ENCODE measurements at places on chromosomes 7 and 10.

GRCh38 chr7:2321020-2321419 is 6.8 kb upstream of the SNX8 start:
- no peak for DNase-seq

GRCh38 chr7:98911916-98912315 is 33.6 kb downstream of the TRRAP start:
- DNase-seq, result no peak

- peak; percentile 80 for DNase-seq
These were observed 403 bp downstream of the CDK6 start for GRCh38 chr7:92835851-92836488.

- no peak for DNase-seq
These were observed 343.8 kb downstream of the KCNMA1 start for GRCh38 chr10:77293773-77294172.

GRCh38 chr10:11465406-11465805 is 146.0 kb downstream of the USP6NL start:
- DNase-seq, result no peak

- no peak for DNase-seq
These were observed 102.0 kb upstream of the INSYN2A start for GRCh38 chr10:127298381-127298780.

- DNase-seq, result peak; percentile 47
These were observed 99.2 kb downstream of the FOXL3 start for GRCh38 chr7:388961-389701.

- no peak for DNase-seq
These were observed 1.6 kb upstream of the COX19 start for GRCh38 chr7:976901-977325.

- DNase-seq, result no peak
These were observed 157.0 kb upstream of the ADO start for GRCh38 chr10:62647375-62648092.

DNA sequence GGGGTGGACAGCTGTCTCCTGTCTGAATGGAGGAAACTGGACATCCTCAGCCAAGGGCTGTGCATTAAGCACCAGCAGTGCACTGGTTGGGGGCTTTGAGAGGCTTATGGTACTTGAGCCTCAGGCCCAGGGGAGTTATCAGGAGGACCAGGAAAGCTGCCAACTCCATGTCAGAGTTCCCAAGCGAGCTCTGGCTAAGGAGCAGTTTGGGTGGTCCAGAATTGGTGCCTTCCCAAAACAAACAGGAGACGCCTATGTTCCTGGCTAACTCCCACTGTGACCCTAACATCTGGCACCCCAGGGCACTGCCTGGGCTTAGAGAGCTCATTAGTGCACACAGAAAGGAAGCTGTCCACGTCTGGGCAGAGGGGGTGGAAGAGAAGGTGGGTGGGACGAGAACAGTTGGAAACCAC is 408.6 kb upstream of the NPVF start:
- DNase-seq, result no peak

GRCh38 chr7:120215654-120216053 is 57.3 kb upstream of the KCND2 start:
- no peak for DNase-seq

DNA sequence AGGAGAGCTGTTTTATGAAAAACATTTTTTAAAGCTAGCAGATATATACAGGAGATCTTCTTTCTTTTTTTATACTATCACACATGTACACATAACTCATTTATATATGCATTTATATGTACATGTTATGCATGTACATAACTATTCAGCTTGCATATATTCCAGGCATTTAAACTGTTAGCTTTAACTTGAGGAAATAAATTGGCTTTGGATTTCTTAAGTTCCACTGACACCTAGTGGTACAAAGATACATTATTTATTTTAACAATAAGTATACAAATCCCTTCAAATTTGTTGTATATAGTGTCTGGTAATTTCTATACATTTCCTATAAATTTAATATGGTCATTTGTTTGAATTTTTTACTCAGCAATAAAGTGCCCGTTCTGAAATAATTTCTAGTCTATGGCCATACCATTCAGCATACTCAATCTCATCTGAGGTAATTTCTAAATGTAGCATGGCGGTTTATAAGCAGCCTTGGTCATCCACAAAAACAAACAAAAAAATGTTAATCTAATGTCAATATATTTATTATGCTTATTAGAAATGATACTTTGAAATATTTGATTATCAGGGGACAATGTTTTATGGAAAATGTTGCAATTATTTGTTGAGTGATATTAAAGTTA is 11.6 kb downstream of the ZDHHC6 start:
- no peak for DNase-seq

- no peak for DNase-seq
These were observed 703.5 kb upstream of the SEMA3D start for GRCh38 chr7:85890244-85890811.

- no peak for DNase-seq
These were observed 28.8 kb downstream of the PTPN12 start for GRCh38 chr7:77565917-77566316.

DNA sequence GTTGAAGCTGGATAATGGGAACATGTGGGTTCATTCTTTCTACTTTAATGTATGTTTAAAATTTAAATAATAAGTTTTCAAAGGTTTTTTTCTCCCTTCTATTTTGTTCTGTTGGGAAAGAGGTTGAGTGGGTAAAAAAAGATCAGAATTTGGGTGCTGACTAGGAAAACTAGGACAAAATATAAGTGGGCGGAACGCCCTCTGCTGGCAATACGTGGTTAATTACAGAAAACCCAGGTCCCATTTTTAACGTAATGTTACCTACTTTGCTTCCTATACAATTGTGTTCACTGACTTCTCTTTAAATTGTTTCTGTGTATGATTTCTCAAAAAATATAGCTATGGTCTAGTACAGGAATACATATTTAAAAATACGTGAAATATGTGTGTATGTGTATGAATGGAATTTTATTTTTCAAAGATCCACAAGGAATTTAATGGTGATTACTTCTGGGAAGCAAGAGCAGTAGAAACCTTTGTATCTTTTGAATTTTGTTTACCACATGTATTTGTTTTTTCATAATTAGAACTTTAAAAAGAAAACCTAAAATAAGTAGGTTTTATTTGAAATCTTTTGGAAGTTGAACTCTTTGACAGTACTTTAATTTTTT is 8.7 kb downstream of the ECD start:
- peak; percentile 72 for DNase-seq

- no peak for DNase-seq
These were observed 90.2 kb downstream of the SH3PXD2A start for GRCh38 chr10:103765168-103765567.

GRCh38 chr10:14740684-14741247 is 33.9 kb downstream of the FAM107B start:
- DNase-seq, result no peak

DNA sequence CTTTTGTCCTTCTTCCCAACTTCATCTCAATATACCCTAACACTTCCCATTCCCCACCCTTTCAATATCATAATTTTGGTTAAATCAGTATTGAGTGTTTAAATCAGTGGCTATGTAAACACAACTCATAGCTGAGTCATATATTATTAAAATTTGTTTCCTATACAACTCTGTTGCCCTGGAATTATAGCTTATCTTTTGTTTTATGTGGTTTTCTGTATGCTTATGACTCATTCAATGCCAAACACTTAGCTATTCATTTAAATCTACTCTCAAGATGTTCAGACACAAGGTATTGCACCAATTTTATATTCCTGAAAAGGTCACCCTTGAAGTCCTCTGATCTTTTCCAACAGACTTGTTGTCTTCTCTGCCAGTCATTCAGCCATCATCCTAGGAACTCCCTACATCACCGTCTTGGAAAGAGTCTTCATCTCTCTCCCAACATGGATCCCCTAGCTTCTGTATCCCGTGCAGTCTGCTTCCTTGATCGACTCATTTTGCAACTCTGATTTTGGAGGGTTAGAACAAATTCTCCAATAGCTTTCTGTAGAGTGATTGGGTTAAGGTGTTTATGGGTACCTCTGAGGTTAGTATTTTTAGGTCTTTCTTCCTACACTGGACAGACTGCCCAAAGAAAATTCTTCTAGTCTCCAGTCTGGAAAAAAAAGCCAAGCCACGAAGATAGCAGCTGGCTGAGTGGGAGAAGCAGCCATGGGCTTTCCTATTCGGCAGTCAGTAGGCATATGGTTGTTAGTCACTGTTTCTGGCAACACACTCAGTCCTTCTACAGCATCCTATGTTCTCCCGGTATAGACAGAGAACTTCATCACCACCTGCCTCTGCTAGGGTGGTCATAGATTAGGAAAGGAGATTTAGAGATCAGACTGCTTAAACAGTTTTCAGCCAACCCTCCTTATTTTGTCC is 102.1 kb downstream of the CRPPA start:
- DNase-seq, result no peak

DNA sequence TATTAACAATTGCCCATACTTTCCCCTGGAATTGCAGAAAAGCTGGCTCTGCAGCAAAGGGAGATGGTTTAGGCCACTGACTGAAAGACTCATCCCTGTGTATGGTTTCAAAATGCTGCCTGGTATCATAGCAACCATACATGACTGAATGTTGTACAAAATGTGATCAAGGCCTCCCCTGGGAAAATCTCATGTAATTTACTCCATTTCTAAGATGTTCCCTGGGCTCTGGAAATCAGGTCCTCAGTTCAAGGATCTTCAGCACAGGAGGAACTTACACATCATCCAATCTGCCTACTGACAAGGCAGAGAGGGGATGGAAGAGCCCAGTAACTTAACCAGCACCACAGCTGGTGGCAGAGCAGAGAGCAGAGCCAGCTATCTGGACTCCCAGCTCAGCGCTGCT is 111.8 kb downstream of the JAZF1 start:
- no peak for DNase-seq

DNA sequence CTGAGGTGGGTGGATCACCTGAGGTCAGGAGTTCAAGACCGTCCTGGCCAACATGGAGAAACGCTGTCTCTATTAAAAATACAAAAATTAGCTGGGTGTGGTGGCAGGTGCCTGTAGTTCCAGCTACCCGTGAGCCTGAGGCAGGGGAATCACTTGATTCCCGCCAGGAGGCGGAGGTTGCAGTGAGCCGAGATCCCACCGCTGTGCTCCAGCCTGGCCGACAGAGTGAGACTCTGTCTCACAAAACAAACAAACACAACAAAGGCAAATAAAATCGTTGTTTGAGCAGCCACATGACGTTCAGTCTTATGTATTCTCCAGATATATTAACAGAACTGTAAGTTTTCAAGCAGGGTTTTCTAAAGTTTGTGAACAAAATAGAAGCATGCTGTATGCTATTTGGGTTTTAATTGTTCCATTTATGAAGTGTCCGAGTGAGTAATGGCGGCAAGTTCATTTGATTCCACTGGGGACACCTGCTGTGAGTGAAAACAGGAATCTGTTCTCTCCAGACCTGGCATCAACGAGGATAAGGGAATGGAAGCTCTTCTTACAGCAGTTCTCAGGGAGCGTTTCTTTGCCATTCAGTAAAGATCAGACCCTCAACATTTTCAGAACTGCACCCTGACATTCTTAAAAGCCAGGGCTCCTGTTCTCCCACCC is 122.5 kb upstream of the PITRM1 start:
- no peak for DNase-seq

DNA sequence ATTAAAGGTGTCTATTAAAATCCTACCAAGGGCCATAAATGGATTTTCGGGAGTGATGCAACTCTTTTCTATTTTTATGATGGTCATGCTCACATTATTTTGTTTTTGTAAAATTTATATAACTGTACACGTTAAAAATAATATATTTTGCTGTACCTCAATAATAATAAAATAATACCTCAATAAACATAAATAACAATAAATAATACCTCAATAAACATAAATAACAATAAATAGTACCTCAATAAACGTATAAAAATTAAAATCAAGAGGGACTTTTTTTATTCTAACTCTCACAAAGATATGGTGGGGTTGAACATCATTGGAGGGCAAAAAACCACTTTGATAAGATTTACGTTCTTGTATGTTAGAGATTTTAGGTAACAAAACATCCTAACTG is 1189.6 kb upstream of the CELF2 start:
- no peak for DNase-seq

GRCh38 chr7:80088705-80089104 is 45.9 kb upstream of the GNAI1 start:
- DNase-seq, result no peak

DNA sequence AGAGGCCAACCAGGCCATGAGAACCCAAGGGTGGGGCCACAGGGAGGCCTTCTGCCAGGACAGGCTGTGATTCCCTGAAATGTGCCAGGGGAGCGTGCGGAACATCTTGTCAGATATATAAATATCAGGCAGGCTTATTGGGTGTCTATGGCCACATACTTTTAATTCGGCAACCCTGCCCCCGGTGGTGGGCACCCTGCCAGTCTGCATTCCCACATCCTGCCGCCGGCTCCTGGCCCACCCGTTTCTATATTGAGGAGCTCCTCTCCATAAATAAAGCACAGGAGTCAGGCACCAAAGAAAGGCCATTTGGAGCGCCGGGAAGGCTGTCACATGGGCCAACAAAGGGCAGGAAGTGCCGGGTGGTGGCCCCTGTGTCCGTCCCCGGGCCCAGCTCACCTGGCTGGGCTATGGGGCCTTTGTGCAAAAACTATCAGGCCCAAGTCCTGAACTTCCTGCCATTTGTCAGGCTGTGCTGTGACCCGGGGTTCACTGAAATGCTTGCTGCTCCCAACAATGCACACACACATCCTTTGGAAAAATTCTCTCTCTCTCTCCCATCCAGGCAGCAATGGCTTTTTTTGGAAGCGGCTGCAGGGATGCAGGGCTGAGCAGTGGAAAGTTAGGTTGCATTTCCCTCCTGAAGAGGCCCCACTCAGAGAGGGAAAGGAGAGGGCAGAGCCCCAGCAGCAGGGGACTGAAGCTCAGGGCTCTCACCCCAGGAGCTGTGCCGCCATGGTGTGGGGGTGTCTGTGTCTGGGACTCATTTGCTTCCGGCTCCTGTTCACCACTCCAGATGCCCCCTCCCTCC is 25.0 kb upstream of the PODXL start:
- no peak for DNase-seq

GRCh38 chr10:11578802-11579255 is 32.6 kb downstream of the USP6NL start:
- DNase-seq, result no peak

DNA sequence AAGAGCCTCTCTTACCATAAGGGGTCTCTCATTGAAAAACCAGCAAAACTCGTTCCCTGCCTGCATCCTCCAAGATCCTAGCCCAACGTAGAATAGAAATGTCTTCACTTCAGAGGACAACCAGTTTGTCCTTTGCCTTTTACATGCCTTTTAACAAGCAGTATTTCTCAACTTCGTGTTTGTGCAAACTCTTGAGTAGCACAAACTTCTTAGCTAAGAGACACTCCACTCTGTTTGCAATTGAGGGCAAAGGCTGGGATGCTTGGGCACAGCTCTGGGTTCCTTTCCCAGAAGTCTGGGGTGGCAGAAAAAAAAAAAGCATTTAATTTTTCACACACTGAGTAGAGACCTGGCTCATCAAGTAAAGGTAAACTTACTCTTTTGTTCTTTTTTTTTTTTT is 19.5 kb upstream of the KCTD7 start:
- no peak for DNase-seq

- no peak for DNase-seq
These were observed 1.3 kb upstream of the EIF3B start for GRCh38 chr7:2353113-2353935.

DNA sequence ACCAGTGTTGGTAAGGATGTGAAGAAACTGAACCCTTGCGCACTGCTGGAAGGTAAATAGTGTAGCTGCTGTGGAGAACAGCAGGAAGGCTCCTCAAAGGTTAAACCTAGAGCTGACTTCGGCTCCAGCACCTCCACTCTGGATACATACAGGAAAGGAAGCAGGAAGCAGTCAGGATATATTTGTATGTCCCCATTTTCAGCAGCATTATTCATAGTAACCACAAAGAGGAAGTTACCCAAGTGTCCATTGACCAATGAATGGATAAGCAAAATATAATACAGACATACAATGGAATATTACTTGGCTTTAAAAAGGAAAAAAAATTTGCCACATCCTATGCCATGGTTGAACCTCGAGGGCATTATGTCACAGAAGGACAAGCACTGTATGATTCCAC is 15.0 kb downstream of the RET start:
- no peak for DNase-seq

Measured in activated CD8-positive, alpha-beta memory T cell treated with anti-CD3 and anti-CD28 coated beads for 24 hours (primary cell).